Central memory CD8-positive, alpha-beta T cell (primary cell): ENCODE measurements at places on chromosomes 11 and 22.
A peak's percentile ranks its signal among the peaks of the same experiment; 100 is the strongest.

DNA sequence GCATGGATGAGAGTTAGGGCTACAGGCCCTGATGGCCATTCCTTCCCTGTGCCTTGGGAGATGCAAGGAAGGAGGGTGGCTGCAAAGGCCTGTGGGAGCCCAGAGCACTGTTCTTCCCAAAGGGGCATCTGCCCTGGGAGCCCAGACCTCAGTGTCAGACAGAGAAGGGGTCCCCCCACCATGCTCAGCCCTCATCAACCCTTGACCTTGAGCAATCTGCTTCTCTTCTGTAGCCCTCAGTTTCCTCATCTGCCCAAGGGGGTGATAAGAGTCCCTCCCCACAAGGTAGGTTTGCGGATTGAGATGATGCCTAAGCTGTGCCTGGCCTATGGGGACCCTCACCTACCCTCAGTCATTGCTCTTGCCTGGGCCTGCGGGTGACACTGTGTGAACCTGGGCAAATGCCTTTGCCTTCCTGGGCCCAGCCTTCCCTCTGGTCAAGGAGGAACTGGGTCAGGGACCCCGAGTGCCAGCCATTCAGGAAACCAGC is 47.5 kb downstream of the IGLL5 start:
- DNase-seq, result no peak

- DNase-seq, result no peak
Measured at GRCh38 chr22:19737846-19738663, 14.7 kb downstream of the GP1BB start.

GRCh38 chr11:72745511-72745910 is 6.7 kb downstream of the ARAP1 start:
- no peak for DNase-seq

DNA sequence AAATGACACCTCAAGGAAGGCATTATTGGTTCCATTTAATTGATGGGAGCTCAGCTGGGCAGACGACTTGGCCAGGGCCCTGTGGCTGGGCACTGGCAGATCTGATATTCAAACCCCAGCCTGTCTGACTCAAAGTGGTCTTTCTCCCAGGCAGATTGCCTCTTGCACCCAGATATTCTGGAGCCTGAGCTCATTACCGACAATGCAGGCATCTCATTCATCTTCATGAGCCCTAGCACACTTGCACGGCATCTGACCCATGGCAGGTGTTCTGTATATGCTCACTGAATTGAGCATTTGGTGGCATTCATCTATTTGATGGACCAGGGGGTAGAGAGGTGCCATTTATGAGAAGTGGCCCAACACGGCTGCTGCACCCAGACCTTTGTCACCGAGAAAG is 193.1 kb downstream of the DSCAML1 start:
- DNase-seq, result no peak

- DNase-seq, result no peak
Measured at GRCh38 chr11:117572671-117573070, 224.3 kb downstream of the DSCAML1 start.

DNA sequence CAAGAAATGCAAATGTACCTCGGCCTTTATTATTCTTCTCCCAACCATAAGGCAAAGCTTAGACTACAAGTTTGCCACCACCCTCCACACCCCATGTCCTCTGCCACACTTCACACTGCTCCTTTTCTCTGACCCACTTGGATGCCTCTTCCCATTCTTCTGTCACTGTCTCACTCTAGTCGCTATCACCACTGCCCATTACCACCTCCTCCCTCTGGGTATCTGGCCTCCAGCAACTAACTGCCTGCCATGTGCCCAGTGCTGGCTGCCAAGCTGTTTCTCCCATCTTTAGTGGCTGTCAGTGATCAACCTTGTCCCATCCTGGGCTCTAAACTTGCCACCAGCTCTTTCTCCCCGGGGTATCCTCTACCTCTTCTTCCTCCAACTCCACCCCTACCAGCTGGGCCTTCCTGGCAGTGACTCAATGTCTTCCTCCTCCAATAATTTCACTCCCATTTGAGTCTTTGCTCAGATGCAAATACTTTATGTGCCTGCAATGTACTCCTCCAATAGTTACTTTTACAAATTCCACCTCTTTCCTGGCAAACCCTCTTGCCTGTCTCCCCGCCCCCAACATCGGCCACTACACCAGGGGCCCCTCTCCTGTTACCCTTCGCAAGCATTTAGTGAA is 20.1 kb upstream of the KDM2A start:
- DNase-seq, result no peak

DNA sequence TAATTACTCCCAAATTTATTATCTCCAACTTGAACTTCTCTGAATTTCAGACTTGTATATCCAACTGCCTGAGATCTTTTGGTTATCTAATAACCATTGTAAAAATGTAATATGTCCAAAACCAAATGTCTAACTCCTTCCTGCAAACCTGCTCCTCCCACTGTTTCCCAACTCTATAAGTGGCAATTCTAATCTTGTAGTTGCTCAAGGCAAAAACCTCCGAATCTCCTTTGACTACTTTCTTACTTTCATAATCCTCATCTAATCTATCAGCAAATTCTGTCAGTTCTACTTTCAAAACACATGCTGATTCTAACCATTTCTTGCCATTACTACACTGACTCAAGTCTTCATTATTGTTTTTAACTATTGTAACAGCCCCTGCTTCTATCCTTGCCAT is 55.7 kb downstream of the FAM168A start:
- no peak for DNase-seq

GRCh38 chr22:19480173-19480568 is 451 bp downstream of the CDC45 start:
- no peak for DNase-seq

DNA sequence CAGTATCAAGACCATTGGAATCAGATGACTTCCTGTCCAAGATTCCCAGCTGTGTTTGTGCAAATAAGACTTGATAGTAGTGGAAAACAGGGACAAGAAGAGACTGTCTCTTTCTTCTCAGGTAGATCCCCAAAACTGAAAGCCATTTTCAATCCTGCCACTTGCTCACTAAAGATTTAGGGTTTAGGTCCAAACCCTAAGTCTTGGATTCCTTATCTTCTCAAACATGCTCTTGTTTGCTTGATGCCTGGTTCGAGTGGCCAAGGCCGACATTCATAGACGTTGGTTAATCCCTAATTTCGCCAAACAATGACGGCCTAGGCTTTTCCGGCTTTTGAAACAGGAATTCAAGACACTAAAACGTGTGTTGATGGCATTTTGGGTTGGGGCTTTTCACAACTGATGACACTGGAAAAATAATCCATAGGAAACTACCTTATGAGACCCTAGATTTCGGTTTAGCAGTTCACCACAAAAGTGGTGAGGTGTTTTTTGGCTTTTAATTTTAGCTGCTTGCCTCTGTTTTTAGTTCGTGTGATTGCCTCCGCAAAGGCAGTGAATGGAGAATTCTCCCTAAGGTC is 1.0 kb upstream of the GTPBP1 start:
- DNase-seq, result no peak

DNA sequence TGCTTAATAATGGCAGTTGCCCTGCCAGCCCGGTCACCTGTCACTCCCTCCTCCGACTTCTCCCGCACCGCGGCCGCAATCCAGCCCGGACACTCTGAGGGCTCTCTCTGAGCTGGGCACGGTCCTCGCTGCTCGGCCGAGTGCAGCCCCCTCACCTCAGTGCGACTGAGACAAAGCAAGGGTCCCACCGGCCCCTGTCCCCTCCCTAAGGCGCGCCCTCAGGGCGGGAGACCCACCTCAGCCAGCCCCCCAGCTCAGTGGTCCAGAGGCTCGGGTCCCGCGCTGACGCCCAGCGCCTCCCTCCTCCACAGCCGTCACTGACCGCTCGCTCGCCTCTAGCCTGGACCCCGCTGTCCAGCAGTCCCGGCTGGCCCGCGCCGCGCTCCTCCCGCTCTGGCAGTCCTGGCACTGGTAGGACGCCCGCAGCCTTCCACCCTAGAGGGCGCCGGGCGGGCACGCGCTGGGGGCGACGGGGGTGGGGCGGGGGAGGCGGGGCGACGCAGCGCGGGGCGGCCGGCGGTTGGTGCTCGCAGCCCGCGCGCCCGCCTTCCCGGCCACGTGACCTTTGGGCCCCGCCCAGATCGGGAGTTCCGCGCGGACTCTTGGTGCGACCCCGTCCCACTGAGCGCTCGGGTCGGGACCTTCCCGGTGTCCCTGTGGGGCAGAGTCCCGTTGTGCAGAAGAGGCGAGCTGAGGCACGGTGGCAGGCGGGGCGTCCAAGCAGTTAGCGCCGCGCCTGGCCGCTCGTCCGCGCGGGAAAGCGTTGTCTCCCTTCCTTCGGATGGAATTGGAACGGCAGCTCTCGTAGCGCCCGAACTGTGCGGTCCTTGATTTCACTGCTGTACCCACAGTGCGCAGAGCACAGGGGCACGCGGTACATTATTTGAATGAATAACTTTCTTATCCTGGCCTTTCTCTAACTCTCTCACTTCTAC is 7.8 kb upstream of the L3MBTL2 start:
- peak; percentile 59 for DNase-seq

DNA sequence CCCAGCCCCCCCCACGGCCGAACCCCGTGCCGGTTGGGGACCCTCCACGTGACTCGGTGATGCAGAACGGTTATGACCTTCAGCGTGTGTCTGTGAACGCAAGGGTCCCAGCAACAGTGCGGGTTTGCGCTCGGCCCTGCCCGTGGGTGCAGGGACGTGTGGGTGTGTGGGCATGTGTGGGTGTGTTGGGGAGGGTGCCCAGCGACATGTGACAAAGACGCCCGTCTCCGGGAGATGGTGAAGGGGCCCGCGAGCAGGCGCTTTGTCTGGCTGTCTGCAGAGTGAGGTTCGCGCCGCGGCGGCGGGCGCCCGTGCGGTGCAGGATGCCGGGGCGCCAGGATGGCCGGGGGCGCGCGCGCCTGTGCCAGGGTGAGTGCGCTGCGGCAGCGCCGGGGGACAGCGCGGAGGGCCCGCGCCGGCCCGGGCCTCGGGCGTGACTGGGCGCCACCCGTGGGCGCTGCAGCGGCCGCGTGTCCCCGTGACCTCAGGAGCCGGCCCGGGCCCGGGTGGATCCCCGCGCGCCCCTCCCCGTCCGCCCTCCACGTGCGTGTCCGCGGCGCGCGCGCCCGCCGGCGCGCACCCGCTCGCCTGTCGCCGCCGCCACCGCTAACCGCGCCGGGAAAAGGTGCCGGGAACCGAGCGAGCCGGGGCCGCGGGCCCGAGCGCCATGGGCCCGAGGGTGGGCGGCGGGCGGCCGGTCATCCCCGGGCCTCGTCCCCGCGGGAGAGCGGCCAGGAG is at the start of gene LRFN4:
Gene LRFN4, plus strand, starts transcription at position 569 of the 738 bp plus-strand sequence. CDS start 681 bp downstream, outside the sequence.
- DNase-seq, result peak; percentile 57

DNA sequence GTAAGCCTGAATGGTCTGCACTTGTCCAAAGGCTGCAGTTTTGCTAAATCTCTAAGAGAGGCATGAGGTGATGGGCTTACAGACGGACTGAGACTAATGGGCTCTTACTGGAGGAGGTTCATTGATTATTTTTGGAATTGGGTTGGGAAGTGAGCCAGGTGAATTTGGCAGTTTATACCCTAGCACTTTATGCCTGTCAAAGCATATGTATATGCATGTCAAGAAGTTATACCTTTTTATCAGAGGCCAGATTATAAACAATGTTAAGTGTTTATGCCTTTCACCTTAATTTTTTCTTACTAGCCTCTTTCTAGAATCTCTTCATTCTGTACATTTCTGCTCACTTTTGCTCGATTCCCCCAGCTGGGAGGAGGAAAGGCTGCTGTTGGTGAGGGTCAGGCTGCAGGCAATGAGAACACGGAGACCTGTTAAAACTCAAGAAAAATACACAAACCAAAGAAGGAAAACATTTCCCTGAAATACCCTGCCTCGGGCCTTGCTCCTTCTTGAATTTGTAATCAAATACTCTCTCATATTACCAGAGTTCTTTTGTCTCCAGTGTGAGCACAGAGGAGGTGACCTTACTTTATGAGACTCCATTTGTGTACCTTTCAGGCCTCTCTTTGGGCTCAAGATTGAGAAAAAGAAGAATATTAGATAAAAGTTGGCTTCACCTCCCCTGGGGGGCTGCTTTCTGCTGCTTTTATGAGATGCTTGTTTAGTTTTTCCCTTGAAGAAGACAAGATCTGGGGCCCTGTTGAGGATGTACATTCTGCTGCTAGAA is 19.6 kb downstream of the NAT10 start:
- no peak for DNase-seq

GRCh38 chr11:102680945-102681344 is 24.6 kb downstream of the MMP27 start:
- DNase-seq, result no peak

DNA sequence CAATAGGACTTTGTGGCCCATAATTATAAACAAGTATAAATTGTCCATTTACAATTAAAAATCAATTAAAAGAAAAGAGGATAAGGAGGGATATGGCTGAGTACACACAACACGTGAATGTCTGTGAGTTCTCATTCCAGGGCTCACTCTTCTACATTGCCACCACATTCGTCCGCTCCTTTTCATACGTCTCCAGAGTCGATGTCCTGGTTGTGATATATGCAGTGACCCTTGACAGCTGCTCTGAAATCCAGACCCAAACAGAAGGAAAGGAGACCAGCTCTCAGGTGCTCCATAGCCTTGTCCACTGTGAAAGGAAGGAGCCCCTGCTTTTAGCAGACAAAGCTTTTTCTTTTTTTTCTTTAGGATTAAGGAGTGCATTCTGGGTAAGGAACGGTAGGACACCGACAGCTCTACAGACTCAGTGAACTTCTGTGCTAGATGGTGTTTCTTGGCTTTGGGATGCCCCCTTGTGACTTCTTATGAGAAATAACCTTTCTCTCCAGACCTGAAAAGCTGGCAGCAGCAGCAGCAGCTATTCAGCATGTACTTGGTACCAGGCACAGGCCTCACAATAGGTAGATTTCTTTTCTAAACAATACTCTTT is 19.7 kb upstream of the DNAJB13 start:
- no peak for DNase-seq

- DNase-seq, result no peak
Measured at GRCh38 chr11:18617688-18618341, 16.3 kb downstream of the SPTY2D1 start.

DNA sequence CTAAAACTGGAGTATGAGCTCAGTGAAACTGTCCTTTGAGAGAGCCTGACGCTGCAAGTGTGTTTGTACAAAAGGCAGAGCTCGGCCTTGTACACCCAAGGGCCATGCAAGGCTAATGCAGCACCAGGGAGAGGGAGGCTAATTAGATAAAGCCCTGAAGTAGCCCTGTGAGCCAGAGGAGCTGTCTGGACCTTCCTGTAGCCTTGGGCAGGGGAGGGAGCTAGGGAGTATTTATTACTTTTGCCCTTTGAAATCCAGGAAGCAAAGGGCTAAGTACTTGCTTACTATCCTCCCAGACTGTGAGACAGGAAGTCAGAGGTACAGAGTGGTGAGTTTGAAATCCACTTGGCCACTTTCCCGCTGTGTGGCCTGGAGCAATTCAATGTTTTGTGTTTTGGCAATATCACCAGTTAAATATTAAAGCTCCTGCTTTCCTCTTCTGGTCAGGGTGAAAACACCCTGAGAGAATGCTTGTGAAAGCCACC is 10.2 kb upstream of the LDHA start:
- no peak for DNase-seq

- no peak for DNase-seq
Measured at GRCh38 chr22:31305194-31305593, 12.9 kb upstream of the PIK3IP1 start.

GRCh38 chr11:108241330-108242037 is 18.6 kb downstream of the ATM start:
- DNase-seq, result no peak
